Stimulated activated CD8-positive, alpha-beta memory T cell treated with anti-CD3 and anti-CD28 coated beads, Interleukin-15, amount 100 ng/mL, for 48 hours (primary cell): ENCODE measurements at places on chromosomes 1 and 21.

DNA sequence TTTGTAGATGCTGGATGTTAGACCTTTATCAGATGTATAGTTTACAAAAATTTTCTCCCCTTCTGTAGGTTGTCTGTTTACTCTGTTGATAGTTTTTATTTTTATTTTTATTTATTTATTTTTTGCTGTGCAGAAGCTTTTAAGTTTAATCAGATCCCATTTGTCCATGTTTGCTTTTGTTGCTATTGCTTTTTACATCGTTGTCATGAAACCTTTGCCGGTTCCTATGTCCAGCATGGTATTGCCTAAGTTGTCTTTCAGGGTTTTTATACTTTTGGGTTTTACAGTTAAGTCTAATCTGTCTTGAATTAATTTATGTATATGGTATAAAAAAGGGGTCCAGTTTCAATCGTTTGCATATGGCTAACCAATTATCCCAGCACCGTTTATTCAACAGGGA lies 819.5 kb downstream of the KCNT2 start:
- DNase-seq: no peak

GRCh38 chr1:1041092-1041523 lies 21.2 kb downstream of the AGRN start:
- no peak for DNase-seq

DNA sequence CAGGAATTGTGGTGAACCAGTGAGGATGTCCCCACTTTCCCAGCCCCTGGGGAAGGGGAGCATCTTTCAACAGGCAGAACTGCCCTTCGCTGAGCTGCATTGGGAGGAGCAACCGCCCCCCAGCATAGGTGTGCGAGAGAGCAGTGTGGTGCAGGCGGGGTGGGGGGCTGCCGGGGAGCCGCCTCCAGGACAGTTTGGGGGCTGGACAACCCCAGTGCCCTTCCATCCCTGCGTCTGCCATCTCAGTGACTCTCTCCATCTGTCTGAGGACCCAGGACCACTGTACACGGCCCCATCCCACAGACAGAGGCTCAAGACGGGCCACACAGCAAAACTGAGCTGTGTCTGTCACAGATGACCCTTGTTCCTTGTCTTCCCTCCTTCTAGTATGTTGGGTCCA lies 14.2 kb downstream of the PODN start:
- DNase-seq: no peak

DNA sequence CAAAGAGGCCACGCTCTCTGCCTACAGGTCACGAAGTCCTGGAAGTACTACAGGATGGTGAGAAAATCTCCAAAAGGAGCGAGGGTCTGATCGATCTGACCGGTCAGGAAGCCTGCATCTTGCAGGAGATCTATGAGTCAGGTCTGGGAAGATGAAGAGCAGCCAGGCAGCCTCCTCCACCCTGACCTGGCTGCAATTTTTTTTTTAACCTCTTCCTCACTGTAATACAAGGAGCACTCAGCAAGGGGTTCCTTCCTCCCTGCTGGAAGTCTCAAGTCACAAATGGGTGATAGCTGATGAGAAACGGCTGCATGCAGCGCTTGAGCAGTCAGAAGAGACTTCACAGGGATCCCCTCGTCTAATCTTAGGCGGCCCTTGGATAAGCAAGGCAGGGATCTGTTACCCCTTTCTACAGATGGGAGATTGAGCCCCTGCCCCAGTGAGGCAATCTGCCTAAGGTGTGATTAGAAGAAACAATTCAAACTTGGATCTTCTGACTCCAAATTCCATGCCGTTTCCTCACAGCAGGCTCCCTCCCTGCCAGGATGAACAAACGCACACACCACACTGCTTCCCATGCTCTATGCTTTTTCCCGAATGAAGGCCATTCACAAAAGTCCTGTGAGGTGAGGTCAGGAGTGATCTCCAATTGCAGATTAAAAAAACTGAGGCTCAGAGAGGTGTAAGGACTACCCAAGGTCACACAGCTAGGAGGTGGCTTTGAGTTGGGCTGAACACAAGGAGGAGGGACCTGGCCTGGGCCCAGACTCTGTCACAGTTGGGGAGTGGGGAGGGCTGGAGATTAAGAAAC lies 48.3 kb downstream of the ECE1 start:
- DNase-seq: no peak

GRCh38 chr1:182143154-182143657 lies 81.7 kb upstream of the ZNF648 start:
- peak; percentile 64 for DNase-seq

DNA sequence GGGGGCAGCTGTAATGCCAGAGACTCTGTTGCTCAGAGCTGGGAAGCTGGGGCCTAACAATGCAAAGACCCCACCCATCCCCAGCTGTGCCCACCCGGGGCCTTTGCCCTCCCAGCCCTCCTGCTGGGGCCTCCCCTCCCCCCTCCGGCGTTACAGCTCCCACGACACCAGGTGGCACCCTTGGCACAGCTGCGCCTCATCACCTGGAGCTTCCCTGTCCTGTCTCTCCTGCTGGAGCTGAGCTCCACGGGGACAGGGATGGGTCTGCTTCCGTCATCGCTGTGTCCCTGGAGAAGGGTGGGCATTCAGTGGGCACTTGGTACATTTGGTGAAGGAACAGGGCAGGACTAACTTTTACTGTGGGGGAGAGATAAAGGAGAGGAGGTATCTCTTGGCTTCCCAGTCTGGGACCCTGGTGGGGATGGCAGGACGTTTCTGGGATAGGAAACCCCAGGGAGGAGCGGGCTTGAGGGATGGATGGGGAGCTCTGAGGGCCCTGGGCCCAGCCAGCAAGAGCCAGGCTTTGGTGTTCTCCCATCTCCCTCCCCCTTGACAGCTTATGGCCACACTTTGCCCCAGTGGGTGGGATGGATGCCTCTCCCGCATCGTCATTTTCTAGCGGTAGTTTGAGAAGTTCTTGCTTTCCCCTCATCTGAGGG lies 453.2 kb downstream of the PTPRU start:
- DNase-seq: no peak

DNA sequence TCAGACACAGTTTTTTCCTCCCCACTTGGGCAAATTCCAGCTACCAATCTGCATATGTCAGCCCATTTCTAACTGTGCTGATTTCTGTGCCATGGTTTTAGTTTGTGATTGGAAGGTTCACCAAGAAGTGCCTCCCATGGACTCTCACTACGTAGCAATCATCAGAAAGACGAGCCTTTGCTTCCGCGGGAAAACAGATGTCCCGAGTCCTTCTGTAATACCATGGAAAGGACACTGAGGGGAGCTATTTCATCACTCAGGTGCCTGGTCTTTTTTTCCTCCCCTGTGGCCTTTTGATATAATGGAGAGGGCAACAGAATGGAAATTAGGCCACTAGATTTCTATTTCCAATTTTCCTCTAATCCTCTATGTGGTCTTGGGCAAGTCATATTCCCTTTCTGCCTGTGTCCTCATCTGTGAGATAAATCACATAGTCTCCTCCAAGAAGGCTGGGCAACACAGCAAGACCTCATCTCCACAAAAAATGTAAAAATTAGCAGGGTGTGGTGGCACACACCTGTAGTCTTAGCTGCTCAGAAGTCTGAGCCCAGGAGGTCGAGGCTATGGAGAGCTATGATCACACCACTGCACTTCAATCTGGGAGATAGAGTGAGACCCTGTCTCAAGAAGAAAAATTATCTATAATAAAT lies 24.8 kb downstream of the LEMD1 start:
- no peak for DNase-seq

GRCh38 chr1:222546548-222547259 lies 1.2 kb downstream of the HHIPL2 start:
- DNase-seq: no peak

- DNase-seq: no peak
These were observed 27.7 kb downstream of the AGO3 start for GRCh38 chr1:35958558-35958957.

DNA sequence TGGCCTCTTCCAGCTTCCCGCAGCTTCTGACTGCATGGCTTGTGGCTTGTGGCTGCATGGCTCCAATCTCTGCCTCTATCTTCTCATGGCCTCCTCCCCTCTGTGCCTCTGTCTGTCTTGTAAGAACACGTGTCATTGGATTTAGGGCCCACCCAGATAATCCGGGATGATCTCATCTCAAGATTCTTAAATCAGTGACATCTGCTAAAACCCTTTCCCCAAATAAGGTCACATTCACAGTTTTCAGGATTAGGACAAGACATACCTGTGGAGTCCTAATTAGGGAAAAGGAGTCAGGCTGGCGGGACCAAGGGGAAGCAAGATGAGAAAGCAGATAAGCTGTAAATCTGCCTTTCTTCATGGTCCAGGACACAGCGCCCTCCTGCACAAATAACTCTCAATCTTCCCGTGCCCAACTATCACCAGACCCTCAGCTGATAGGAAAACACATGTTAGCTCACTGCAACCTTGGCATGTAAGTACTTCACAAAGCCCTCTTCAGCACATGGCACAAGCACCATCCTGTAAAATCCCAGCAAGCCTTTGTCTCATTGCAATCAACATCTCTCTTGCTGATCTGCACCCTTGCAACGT lies 82.2 kb downstream of the SPSB1 start:
- no peak for DNase-seq

GRCh38 chr1:74530892-74531291 lies 18.5 kb upstream of the LRRC53 start:
- DNase-seq: no peak

GRCh38 chr1:165759095-165759494 lies 9.6 kb downstream of the TMCO1 start:
- DNase-seq: no peak

DNA sequence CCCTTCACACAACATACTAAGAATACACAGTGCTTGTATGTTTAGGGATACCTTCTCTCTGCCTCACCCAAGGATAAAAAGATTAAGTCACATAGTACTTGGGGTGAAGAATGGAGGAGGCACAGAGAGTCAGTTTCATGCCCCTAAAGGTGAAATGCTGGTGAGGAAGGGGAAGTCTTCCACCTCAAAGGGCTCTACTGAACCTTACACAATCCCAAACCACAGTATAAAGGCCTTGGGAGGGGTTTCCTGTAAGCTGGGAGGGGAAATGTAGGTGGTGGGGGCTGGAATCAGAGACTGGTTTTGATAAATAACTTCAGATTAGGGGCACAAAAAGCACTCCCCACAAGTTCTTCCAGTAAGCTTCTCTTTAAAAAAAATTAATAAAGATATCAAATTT lies 3.5 kb downstream of the MINDY1 start:
- DNase-seq: no peak

DNA sequence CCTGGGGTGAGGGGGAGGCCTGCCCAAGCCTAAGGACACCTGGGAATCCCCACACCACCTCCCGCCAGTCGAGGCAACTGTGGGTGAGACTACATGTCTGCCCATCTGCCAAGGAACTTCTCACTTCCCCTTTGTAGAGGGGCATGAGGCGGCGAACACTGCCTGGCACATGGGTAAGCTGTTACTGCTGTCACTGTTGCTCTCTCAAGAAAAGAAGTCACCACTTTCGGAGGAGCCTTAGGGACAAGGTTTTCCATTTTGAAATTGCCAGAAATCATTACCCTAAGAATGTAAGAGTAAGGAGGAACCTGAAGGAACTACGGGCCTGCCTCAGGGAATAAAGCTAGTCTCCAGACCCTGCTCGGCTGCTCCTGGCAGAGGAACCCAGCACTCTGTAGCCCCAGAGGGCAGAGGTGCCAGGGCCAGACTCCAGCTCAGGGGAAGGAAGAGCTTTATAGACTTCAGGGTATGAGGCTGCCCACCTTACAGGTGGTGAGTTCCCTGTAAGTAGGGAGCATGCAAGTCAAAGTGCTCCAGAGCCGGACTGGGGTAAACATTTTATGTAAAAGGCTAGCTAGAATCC lies 23.3 kb downstream of the SLC2A1 start:
- no peak for DNase-seq

- DNase-seq: no peak
These were observed 36.0 kb upstream of the ANGPTL7 start for GRCh38 chr1:11153184-11153583.

- peak; percentile 25 for DNase-seq
These were observed 627 bp downstream of the CERS2 start for GRCh38 chr1:150973836-150974579.

GRCh38 chr1:11380500-11380899 lies 98.5 kb upstream of the DISP3 start:
- no peak for DNase-seq

DNA sequence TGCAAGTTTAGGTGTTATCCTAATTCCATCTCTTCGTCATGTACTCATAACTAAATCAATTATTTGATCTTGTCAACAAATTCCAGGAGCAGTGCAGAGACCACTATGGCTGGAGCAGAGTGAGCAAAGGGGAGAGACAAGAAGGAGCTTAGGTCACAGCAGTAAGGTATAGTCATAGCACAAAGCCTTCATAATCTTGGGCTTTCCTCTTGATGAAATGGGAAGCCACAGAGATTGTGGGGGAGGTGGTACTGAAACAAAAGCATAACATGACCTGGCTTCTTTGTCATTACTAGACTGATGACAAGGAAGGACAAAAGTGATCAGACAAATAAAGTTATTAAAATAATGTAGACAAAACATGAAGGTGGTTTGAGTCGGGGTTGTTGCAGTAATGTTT lies 60.1 kb upstream of the PTGS2 start:
- DNase-seq: no peak
